ENCODE measurements at places on chromosomes 3 and 15.

DNA sequence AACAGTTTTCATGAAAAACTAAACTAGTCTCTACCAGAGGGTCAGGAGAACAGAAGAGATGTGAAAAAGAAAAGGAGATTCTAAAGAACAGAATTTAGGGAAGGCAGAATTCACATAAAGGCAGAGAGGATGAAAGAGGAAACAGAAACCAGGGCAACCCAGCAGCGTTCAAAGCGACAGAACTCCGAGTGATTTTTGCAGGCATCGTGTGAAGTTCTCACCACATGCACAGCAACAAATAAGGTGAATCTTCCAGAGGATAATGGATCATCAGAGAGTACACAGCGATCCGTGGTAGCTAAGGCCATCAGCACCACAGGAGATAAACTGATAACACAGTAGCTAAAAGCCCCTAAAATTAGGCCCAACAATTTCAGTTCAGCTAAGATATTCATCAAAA, 250.8 kb upstream of the THBS1 start:
- DNase-seq: no peak

- no peak for DNase-seq
Observed at GRCh38 chr15:29611057-29611456, 211.2 kb downstream of the TJP1 start.

DNA sequence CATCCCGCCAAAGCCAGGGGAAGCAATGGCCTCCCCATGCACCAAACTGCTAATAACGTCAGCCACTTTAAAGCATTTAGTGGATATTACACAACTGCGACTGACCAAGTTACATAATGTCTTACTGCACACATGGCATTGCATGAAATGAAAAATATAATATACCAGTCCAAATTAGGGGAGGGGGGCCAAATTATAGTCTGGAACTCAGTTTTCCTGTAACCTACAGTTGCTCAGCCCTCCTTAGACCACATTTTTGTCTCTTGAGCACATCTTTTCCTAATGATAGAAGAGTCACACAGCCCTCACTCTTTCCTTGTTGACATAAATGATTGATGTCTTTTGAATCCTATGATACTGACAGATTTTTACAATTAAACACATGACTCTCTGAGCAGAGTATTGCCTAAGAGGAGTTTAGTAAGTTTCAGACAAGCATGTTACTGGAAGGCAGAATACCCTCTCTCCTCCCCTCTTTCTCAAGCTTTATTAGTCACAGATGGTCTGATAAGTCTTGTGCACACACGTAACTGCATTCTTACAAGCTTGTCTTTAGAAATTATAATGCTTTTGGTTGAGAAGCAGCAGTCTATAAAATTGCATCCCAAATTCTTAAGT, 1.1 kb upstream of the PLD1 start:
- peak; percentile 97 for DNase-seq

DNA sequence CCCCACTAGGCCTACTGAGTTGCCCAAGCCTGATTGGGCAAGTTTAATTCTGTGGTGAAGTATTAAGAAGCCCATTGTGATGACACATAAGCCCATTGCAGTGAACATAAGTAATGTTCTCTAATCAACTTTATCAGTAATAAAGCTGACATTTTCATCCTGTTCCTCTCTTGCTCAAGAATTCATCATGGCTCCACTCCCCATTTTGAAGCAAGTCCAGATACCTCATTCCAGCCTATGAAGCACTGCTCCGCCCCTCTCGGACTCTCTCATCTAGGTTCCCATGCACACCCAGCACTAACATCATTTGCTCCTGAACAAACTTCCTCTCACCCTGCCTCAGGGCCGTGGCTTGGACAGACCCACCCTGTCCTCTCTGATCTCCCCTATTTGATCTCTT, 10.5 kb downstream of the SHF start:
- DNase-seq: no peak

DNA sequence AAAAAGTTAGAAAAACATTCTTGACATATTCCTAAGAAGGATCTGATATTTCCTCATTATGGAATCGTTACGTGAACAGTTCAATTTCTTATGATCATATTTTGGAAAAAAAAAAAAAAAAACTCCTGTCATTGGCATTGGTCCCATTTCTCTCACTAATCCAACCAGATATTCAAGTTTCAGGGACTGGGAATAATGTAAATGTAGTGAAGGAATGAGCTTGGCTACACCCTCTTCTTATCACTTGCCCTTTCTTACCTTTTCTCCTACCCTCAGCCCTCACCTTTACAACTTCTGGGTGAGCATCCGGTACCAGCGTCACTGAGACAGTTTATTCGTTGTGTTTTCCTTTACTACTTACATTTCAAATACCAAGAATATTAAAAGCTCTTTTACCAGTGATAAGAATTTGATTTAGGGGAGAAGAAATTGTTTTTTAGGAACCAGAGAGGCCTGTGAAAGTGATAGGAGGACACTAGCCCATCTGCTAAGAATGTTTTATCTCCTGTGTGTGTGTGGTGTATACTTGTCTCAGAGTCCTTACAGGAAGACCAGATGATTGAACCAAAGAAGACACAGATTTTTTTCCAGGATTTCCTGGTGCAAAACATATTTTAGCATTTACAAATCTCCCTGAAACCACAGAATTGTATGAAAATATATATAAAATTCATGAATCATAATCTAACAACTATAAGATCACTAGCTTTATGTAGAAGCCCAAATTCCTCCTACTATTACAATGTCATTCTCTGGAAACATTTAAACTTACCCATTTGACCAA, 946.7 kb downstream of the ZPLD1 start:
- DNase-seq: no peak

GRCh38 chr3:184135149-184135910, at the start of gene EIF2B5:
TSS of gene EIF2B5 (plus strand) at chr3:184135358. CDS start at chr3:184135386, 28 bp downstream.
- DNase-seq: peak; percentile 93

- DNase-seq: peak; percentile 41
Observed at GRCh38 chr3:11717768-11718636, 74.3 kb upstream of the VGLL4 start.

DNA sequence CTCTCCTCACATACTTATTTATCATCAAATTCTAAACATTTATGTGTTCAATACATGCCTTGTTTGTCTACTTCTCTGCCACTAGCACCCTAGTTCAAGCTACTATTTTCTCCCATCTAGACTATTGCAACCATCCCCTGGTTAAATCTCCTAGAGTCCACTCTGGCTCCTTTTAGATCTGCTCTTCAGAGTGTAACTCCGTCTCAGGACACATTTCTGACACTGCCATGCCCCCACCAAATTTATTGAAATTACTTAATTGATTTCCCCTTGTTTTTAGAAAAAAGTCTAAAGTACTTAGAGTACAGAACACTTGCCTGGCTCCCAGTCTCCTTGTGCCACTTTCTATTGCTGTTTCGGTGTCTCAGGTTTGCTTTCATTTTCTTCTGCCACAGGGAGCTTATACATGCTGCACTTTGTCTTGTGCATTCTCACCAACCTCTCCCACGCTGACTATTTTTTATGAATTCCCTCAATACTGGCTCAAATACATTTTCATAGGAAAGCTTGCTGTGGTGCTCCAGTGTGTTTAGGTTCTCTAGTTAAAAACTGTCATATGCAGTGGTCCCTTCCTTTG, 792.3 kb downstream of the DIPK2A start:
- DNase-seq: peak; percentile 42

- DNase-seq: no peak
Observed at GRCh38 chr3:55728461-55729100, 241.5 kb upstream of the WNT5A start.

- peak; percentile 73 for DNase-seq
Observed at GRCh38 chr15:74889883-74890664, at the start of gene MPI. TSS of gene MPI (plus strand) at chr15:74890042. CDS start at chr15:74890074, 32 bp downstream.

DNA sequence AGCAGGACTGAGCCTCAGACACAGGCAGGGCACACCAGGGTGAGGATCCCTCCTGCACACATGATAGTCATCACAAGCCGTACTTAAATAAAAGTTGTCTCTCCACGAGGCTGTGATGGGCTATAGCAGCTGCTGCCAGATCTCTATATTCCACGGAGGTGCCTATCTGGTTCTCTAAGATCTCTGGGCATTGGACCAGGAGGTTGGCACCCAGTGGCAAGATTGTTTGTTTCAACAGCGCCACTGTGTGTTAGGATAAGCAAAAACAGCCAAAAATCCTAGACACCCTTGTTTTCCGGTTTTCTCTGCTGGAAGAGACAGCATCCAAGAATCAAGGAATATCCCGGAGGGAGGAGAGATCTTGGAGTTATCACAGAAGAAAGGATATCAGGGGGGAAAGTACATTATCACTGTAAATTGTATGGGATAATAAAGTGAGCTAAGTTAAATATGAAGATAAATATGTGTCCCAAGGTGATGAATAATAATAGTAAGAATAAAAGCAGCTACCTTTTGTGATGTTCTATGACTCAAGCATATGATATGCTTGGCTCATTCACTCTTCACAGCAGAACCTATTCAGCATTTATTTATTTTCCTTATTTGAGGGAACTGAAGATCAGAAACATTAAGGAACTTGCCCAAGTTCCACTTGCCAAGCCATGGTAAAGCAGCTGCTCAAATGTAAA, 90.6 kb upstream of the AKAP13 start:
- DNase-seq: peak; percentile 84

DNA sequence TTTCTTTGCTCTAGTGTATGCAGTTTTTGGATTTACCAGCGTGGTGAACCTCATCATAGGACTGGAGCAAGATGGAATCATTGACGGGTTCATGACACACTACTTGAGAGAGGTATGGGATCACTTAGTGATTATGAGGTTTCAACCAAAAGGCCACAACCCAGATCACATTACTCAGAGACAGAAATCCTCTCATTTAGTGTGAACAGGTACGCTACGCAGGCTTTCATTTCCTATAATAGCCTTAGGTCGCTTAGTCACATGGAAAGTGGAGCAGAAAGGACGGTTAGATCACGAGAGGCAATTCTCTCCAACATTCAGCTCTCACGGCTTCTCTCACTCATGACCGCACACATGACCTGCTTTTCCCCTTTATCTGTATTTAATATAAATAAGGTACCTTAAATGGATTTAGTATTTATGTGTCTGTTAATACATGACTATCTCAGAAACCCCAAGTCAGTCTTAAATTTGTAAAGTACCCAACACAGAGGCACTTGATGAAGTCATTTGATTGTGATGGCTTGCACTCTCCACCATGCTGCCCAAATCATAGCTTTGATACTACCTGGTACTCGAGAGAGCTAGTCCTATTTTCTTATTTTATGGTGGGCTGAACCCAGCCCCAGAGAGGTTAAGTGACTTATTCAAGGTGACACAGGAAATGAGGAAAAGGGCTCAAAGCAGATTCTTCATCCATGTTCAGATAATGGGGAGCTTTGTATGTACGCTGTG, 8.6 kb downstream of the TM6SF1 start:
- DNase-seq: no peak

DNA sequence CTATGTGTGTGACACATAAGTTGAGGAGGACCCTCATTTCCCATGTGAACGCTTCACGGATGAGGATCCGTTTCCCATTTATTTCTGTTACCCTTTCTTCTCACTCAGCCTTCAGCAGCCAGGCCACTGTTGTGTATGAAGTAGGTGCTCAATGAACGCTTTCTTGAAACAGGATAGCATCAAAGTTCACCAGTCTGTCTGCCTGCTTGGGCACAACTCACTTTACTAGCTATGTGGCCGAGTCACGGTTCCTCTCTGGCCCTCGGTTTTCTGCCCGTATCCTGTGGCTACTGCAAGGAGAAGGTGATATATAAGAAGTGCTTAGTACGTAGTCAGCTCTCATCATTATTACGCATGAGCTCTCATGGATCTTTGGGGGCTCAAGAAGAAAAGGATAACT, 22.4 kb downstream of the ACSBG1 start:
- no peak for DNase-seq

DNA sequence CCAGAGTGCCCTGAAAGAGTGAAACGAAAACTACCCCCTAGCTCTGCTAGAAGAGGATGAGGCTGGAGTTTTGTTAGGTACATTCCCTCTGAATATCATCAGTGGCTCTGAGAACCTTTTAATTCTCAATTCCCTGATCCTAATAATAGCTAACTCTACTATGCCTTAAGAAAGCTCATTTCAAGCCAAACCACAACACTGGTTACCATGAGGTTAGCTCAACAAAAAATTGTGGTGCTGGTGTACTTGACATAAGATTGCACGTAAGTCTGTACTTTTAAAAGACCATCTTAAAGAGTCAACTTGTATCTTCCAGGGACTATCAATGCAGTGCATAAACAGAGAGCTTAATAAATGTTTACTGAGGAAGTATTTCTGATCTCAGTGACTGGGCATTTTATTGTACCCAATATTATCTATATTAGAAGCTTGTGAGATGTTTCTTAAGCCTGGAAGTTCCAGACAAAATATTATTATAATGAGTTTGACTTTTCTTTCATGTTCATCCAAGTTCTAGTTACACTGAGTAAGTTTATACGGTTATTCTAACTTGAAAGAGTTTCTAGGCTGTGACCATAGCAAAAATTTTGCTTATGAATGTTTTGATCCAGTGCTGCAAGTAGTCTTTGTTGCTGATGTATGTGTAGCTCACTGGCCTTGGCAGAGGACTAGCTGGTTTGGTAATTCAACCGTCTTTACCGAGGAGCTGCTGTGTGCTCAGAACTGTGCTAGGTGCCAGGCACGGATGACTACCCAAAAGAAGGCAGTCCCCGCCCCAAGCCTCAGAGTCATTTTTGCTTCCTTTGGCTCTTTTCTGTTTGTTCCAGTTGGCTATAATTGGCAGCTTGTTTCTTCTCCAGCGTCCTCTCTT, 334.4 kb upstream of the TRIM42 start:
- DNase-seq: no peak

DNA sequence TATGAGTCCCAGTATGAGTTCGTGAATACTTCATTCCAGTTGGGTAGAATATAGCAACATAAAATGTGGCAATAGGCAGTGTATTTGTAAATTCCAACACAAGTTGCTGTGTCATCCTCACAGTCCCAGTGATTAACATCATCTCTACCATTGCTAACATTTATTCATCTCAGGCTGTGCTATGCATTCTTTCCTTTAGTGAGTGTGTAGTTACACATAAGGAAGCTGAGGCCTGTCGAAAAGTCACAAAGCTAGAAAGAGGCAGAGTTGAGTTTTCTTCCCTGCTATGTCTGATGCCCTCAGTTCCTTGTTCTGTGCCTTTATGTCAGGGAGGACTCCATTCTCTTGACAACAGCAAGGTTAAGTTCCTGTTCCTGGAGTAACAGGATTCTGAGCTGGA, 96.4 kb downstream of the FNDC3B start:
- peak; percentile 62 for DNase-seq

DNA sequence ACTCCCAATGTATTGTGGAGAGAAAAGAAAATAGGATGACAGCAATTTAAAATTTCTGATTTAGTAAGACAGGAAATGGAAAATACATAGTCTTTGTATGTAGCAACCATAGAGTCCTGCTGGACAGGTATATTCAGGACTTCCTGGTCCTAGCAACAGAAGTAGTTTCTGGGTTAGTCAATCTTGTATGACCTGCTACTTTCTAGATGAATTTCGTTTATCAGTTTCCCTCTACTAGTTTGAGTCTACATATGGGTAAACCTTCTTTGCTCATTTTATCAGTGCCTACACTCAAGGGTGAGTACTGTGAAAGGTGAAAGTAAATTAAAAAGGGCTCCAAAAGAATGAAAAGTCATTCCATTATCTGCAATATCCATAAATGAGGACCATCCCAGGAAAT, 309.8 kb downstream of the UNC13C start:
- no peak for DNase-seq
